Fibroblast of skin of right biceps (primary cell): ENCODE measurements at places on chromosomes 11 and 22.

DNA sequence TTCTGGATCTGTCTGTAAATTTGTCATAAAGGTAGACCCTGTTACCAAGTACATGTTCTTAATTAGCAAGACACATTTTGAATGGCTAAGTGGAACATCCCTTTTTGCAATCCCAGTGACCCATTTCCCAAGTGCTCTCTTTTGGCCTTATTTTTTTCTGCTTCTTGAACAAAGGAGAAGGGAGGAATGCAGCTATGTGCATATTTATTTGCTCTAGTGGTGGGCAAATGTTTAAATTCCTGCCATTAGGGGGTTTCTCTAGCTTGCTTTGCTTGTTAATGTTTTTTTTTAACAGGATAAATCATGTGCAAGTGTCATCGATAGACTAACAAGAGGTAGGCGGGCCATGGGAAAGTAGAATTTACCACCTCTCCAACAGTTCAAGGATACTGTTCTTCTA, 135.7 kb downstream of the COMMD9 start:
- DNase-seq: peak; percentile 56

DNA sequence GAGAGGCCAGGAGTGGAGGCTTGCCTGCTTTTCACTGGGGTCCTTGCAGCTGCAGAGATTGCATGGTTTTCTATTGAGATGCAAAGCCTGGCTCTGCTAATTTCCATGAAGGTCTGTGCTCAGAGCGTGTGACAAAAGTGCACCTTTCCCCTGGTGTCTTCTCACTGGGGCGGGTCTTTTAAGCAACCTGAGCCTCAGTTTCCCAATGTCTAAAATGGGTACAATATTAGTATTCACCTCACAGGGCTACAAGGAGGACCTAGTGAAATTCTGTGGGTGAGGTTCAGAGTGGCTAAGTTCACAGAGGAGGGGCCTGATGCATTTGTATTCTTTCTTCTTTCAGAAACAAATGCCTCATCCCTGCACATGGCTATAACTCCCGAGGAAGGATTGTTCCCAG, 20.3 kb downstream of the PPM1F start:
- no peak for DNase-seq

DNA sequence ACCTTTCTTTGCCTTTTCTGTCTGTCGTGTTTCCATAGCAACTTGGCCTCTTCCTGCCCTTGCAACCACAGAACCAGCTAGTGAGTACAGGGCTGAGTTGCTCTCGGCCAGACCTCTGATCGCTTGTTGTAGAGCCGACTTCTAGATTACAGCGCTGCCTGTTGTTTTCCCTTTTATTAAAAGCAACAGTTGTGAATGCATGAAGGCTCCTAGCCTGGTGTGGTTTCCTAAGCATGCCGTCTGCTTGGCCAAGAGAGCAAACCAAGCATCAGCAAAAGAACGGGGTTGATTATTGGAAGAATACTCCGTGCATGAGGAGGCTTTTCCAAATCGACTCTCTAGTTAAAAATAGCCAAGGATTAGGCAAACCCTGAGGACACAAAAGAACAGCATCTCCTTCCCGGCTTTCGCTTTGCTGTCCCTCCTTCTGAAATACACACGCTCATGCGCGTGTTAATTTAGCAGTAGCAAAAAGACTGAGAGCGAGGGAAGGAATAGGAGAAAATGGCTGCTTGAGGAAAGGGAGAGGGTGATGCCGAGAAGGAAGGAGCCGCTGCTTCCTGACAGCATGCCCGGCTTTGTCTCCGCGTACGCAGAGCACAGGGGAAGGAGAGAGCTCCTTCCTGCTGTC, 71.5 kb upstream of the TTC12 start:
- DNase-seq: peak; percentile 74

GRCh38 chr11:73461335-73461840, 85.2 kb downstream of the RELT start:
- DNase-seq: peak; percentile 27

GRCh38 chr11:100672498-100673033, 14.5 kb upstream of the ARHGAP42 start:
- no peak for DNase-seq

DNA sequence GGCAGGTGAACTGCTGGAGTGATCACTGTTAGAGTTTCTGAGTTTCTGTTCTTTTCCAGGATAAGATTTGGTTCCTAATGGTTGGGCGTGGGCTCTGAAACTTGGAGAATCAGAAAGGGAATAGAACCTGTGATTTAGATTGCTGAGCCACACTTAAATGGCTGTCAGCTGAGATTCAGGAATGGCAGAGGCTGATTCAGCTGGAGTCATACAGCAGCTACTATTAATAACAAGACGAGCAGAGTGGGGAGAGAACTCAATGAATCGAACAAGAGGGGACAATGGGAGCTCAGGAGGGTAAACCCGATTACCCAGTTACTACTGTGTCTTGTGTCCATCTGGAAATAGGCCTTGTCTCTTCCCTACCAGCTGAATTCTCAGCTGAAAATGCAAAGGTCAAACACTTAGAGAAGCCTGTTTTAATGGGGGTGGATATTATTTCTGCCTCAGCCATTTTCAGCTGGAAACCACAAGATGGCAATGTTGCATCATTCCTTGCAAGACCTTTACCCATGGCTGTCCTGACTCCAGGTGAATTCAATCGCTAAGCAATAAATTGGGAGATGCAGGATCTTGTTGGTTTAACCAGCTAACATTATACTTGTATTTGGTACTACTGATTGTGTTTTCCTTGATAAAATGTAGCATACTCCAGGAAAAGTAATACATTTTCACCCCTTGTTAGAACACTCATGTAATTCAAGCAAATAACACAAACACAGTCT, 104.5 kb upstream of the RAG2 start:
- DNase-seq: peak; percentile 57

GRCh38 chr11:99257131-99257530, 236.4 kb downstream of the CNTN5 start:
- no peak for DNase-seq

GRCh38 chr11:15195454-15196200, 80.9 kb downstream of the INSC start:
- no peak for DNase-seq

DNA sequence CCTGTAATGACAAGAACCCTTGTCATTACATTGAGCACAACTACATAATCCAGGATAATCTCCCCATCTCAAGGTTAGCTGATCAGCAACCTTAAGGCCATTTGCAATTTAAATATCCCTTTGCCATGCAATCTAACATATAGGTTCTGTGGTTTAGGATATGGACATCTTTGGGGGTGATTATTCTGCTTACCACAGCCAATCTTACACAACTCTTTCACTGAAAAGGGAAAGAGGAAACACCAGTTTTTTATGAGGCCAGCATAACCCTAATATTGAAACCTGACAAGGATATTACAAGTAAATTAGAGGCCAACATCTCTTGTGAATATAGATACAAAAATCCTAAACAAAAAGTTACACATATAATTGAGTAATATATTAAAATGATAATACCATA, 78.5 kb downstream of the CYP2R1 start:
- no peak for DNase-seq
